ENCODE measurements at places on chromosomes 2 and 18.

GRCh38 chr2:54750040-54750439 is 26.6 kb downstream of the EML6 start:
- no peak for DNase-seq

DNA sequence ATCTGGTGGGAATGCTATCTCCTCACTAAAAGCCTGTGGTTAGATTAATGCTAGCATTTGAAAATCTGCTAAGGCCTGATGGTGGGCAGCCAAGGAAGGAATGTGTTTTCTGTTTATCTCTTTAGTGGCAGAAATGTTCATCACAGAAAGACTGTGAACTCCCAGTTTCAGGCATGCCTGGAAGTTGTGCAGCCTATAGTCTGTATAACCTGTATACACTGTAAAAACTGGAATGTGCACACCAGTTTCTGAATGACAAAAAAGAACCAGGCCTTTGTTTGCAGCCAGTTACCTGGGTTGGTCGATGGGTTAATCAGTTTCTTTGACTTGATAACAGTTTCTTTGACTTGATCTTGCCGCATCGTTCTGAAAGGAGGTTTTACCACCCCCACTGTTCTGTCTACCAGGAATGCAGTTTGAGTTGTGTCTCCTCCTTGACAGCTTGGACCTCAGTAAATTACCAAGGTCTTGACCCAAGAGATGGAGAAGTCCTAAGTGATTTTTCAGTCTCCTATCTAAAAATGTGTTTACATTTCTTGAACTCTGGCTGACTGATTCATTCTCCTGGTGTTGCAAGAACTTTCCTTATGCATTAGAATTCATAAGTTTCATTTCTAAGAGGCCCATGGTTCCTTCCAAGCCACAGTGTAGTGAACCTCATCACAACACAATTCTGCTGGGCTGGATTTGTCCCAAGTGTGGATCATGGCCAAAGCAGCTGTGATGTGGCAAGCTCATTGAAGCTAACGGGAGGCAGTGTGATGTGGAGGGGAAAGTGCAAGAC is 62.2 kb downstream of the KIAA2012 start:
- no peak for DNase-seq

DNA sequence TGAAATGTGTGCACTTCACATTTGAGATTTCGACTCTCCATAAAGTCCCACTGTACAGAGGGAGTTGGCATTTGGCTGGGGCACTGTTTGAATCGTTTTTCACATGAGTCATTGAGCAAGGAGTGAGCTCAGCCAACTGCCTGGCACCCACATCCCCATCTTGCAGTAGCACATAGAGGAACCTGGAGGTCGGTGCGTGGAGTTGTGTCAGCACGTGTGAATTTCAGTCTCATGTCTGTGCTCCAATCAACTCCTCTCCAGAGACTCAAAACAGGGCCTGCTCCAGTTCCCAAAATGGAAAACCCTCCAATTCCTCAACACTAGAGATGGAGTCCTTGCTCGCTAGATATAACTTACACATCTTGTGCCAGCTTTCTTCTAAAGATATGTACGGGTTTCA is 126.8 kb upstream of the CAPN13 start:
- no peak for DNase-seq

DNA sequence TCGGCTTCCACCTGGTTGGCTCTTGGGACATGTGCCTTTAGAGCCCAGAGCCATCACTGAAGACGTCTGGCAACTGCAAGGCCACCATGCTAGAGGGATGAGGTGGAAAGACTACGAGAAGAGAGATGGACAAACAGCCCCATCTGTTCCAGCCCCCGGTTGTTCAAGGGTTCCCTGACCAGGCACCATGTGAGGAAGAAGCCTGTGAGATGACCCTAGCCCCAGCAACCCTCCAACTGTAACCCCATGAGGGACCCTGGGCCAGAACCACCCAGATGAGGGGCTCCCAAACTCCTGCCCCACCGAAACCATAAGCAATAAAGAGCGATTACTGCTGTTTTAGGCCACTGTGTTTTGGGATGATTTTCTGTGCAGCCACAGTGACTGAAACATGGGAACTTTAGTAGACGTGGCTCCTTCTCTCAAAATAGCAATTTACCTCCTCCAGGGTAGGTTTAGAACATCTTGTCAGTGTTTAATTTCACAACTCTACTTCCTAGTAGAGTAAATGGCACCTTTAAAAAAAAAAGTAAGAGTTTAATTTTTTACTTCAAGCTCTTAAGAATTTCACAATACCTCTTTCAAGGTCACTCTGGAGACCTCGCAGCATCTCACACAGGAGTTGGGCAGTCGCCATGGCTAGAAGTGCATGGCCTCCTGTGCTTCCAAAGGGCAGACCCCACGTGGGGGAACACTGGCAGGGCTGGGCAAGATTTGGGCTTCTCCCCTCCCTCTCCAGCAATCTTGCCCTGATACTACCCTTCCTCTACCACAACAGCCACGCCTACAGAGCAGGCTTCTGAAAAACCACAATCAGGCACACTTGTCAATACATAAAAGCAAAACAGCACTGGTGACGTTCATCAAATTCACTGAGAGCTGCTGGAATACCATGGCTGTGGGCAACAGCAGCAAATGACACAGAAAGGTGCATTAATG is 48.8 kb downstream of the TMEM163 start:
- DNase-seq: peak; percentile 45

DNA sequence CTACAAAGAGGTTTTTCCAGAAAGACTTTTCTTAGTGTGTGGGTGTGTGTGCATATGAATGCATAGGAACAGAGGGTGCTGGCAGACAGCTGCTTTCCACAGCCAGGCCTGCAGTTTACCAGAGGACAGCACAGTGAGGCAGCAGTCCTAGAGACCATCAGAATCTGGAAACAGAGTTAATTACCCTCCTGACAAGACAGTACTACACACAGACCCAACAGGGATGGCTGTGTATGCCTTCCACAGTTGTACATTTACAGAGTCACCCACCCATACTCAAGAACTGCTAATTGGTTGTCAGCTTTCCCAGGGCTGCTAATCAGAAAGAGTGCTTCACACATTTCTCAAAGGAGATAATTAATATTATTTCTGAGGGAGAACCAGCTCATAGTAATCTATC is 104.7 kb downstream of the FEZ2 start:
- DNase-seq: no peak

GRCh38 chr2:216799873-216800431 is 59.9 kb downstream of the TNP1 start:
- DNase-seq: no peak

DNA sequence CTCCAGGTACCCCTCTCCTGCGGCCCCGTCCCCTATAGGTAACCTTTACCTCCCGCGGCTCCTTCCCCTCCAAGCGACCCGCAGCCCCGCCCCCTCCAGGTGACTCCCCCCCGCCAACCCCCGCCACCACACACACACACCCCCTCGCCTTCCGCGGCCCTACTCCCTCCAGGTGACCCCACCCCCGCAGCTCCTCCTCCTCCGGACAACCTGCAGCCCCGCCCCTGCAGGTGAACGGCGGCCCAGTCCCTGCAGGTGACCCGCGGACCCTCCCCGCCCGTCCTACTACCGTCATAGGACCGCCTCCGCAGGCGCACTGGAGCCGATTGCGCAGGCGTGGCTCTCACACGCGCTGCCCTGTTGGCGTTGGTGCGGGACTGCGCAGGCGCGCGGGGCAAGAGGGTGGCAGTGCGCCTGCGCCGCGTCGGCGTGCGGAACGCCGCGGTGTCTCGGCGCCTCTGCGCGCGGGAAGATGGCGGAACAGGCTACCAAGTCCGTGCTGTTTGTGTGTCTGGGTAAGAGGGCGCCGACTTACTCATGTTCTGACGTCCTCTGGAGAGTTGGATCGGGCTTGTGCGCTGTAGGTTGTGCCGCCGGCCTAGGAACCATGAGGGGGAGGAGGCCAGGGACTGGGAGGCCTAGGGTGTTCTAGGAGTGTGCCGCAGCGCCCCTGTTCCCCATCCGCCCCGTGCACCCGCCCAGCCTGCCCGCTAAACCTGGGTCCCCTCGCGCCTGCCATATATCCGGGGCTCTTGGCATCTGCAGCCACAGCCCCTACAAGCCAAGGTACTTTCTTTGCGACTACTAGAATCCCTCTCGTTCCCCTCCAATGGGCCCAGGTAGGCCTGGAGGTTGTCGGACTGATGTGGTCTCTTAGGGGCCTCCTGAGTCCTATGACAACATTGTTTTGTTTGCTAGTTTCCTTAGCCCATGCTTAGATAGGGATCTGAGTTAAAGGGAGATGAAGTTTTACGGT is at the start of gene ACP1:
TSS of gene ACP1 (plus strand) at position 455 of the 976 bp plus-strand sequence. CDS start at position 473, 18 bp downstream.
- peak; percentile 94 for DNase-seq

- no peak for DNase-seq
Measured at GRCh38 chr2:66438891-66439811, 4.2 kb downstream of the MEIS1 start.

GRCh38 chr2:138502255-138503086 is 901 bp downstream of the SPOPL start:
- DNase-seq: no peak

DNA sequence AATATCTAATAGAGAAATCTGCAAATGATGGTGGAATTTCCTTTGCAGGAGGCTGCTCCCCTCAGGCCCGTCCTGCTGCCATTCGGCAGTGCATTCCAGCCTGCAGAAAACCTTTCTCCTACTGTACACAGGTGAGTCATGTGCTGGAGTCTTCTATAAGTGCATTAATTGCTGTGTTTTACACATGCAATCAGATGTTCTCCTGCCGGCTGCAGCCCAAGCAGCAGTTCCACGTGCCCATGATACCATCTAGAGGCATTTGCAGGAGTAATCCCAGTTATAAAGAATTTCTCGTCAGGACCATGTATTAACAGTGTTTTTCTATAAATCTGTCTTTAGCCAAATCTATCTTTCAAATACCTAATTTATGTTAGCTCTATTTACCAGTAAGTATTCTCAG is 304.7 kb upstream of the HNMT start:
- no peak for DNase-seq

Measured in stimulated activated CD8-positive, alpha-beta memory T cell treated with anti-CD3 and anti-CD28 coated beads, Interleukin-4, amount 100 ng/mL, for 48 hours (primary cell).